Kidney tubule cell (primary cell): ENCODE measurements at places on chromosomes 16 and 17.
A peak's percentile ranks its signal among the peaks of the same experiment; 100 is the strongest.

DNA sequence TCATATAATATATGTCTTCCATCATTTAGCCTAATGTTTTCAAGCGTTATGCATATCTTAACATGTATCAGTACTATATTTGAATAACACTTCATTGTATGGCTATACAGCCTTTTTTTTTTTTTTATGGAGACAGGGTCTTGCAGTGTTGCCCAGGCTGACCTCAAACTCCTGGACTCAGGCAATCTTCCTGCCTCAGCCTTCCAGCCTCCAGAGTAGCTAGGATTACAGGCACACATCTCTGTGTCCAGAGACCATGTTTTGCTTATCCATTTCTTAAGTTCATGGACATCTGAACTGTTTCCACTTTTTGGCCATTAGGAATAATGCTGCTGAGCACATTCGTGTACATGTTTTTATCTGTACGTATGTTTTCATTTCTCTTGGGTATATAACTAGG is 7.8 kb downstream of the BPTF start:
- no peak for DNase-seq

GRCh38 chr17:38338535-38338934 is 5.2 kb downstream of the GPR179 start:
- DNase-seq: no peak

DNA sequence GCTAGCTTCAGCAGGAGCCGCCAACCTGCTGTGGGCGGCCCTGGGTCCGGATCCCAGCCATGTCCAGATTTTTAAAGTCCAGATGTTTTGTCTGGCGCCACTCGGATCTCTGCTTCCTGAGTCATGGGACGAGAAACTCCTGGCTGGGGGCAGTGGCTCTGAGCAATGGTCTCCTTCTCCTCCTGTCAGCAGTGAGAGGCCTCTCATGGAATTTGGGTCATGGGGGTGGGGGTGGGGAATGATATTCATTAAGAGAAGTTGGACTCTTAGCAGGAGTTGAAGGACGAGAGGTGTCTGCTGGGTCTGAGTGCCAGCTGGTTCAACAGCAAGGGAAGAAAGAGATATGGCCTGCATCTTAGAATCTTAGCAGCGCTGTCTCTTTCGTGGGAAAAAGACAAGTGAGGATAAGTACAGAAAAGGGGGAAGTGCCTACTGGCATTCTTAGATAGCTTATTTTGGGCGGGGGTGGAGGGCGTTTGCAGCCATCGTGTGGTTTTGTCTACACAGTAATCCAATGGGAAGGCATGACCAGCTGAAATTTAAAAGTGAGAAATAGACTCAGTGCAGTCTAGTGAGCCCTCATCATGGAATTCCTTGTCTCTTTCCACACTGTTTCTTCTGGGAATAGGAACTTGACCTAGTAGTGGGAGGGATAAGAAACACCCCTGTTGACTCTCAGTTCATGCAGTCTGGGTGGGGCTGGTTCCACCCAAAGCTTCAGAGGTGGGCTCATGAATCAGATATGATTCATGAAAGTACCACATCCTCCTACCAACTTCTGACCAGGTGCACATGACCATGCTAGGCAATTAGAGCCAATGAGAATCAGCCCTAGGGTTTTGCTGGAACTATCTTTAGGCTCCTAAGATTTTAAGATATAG is 80.5 kb downstream of the MYH13 start:
- peak; percentile 73 for DNase-seq

- no peak for DNase-seq
These were observed 73.4 kb upstream of the GNG13 start for GRCh38 chr16:873889-874288.

DNA sequence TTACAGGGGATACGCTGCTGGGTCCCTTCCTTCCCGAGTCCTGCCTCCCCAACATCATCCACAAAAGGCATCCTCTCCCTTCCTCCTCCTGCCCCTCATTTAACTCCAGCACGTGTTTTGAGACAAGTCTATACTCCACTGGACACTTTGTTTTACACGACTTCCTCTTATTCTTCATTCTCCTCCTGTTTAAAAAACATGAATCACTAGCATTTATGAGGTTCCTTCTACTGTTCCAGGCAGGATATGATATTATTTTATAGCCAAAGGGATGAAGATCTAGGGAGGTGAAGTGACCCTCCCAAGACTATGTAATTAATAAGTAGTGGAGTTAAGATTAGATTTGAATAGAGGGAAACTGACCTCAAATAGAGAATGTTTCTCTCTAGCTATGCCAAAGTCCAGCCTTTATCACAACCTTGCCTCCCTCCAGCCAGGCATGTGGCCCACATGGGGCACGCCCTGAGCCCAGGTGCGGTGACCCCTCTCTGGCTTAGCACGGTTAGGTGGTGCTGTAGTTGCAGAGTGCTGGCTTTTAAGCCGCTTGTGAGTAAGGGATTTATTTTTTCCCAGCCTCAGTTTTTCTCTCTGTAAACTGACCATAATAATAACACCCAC is 1.3 kb upstream of the HSD17B2 start:
- DNase-seq: peak; percentile 4

- no peak for DNase-seq
These were observed 303.7 kb downstream of the KCNJ2 start for GRCh38 chr17:70473049-70473448.

DNA sequence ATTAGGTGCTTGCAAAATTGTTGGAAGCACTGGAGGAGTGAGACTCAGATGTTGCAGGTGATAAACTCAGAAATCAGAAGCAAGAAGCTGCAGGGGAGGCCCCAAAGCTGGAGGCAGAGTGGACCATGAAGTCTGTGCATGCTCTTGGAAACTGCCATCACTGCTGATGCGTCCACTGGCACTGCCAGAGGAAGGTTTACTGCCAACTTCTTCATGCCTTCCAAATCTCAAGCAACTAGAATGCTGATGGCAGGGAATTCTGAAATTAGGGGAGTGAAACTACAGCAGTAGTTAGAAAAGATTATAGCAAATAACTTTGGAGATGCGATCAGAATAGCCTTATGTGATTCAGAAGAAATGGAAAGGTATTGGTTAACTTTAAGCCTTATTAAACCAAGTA is 277.1 kb upstream of the SDK2 start:
- no peak for DNase-seq

DNA sequence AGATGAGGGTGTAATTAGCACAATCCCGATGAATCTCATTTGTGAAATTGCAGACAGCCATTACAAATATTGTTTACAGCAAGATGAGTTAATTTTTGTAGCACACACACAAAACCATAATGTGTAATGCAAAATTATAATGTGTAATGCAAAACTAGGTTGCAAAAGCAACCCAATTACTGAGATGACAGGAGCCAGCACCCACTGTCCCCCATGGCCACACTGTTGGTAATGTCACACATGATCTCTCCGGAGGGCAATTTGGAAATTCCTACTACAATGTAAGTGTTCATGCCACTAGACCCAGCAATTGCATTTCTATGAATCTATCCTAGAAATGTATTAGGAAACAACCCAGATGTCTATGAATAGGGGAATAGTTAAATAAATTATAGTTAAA is 76.9 kb downstream of the MARF1 start:
- no peak for DNase-seq

- DNase-seq: no peak
These were observed 223.0 kb downstream of the NTN1 start for GRCh38 chr17:9244066-9245052.

- DNase-seq: no peak
These were observed 10.8 kb upstream of the ZNF629 start for GRCh38 chr16:30797670-30798309.

DNA sequence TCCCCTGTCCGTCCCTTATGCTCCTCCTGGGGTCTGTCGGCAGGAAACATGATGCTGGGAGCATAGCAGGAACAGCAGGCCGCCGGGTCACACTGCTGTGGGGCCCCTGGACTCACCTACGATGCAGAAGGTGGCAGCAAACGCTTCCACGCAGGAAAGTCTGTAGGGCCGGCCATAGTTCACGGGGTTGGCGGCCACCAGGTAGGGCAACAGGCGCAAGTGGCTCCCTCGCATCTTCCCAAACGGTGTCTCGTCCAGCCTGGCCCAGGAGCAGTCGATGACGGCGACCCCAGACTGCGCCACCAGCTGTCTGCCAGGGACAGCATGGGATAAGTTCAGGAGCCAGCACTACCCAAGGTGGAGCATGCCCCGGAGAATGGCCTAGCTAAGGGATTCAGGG is 987 bp downstream of the TSR3 start:
- no peak for DNase-seq

- DNase-seq: no peak
These were observed 41.9 kb upstream of the CHMP6 start for GRCh38 chr17:80949451-80950421.

- no peak for DNase-seq
These were observed 668 bp upstream of the UNK start for GRCh38 chr17:75783803-75784472.

DNA sequence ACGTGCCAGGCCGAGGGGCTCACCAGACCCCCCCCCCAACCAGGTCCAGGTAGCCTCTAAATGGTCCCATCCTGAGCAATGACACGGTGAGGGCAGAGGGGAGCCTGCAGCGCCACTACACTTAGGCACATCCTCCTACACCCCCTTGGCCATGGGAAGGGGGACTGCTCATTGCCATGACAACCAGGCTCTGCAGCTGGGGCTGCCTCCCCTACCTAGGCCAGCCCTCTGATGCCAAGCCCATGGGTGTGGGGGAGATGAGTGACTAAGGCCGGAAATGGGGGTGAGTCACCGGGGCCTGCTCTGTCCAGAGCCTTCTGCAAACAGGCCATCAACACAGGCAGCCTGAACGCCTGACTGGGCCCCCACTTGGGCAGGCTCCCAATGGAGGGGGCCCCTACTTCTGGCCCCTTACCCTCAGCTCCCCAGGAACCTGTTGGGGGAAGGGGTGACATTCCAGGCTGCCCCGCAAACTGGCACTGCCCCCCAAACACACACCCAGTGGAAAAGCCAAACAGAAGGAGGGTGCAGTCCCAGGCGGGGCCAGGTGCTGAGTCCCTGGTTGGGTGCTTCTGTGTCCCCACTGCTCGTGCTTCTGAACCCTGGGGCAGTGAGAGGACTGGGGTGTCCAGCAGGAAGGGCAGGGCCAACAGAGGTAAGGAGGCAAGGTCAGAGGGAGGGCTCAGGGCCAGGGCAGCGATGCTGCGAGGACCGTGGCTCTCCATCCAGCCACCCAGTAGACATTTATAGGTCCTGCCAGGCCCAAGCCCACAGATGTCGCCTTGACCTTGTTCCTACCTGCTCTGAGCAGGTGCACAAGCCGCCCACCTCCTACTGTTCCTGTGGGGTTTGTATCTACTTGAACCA is 8.2 kb downstream of the PLCD3 start:
- DNase-seq: peak; percentile 90

DNA sequence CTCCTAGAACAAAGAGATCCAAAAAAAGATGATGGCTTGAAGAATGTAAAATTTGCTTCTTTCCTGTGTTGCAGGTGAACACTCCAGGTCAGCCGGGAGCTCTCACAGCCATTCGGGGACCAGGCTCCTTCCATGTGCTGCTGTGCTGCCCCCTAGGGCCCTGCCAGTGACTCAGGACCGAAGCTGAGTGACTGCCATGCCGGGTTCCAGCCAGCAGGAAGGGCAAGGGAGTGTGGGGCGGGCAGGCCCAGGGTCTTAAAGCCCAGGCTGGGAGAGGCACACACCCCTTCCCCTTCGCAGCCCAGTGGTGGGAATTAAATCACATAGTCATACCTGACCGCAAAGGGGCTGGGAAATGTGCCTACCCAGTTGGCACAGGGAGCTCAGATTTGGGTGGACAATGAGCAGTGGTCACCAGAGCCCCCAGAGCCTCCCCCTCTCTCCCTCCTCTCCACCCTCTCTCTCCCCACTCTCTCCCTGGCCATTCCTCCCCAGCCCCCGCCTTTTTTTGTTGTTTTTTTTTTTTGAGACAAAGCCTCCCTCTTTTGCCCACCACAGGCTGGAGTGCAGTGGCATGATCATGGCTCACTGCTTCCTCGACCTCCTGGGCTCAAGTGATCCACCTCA is 11.5 kb downstream of the EPOP start:
- peak; percentile 74 for DNase-seq

- DNase-seq: no peak
These were observed 59.3 kb downstream of the TMEM235 start for GRCh38 chr17:78290721-78291120.

GRCh38 chr16:57452021-57452420 is 4.7 kb downstream of the COQ9 start:
- no peak for DNase-seq

- no peak for DNase-seq
These were observed 20.2 kb upstream of the RBFOX3 start for GRCh38 chr17:79630821-79631639.

GRCh38 chr16:57947261-57947660 is 23.7 kb downstream of the CNGB1 start:
- DNase-seq: no peak

- DNase-seq: peak; percentile 67
These were observed 75.8 kb upstream of the ZNF469 start for GRCh38 chr16:88306860-88307545.

- no peak for DNase-seq
These were observed 2.4 kb downstream of the AOC2 start for GRCh38 chr17:42846594-42847280.

DNA sequence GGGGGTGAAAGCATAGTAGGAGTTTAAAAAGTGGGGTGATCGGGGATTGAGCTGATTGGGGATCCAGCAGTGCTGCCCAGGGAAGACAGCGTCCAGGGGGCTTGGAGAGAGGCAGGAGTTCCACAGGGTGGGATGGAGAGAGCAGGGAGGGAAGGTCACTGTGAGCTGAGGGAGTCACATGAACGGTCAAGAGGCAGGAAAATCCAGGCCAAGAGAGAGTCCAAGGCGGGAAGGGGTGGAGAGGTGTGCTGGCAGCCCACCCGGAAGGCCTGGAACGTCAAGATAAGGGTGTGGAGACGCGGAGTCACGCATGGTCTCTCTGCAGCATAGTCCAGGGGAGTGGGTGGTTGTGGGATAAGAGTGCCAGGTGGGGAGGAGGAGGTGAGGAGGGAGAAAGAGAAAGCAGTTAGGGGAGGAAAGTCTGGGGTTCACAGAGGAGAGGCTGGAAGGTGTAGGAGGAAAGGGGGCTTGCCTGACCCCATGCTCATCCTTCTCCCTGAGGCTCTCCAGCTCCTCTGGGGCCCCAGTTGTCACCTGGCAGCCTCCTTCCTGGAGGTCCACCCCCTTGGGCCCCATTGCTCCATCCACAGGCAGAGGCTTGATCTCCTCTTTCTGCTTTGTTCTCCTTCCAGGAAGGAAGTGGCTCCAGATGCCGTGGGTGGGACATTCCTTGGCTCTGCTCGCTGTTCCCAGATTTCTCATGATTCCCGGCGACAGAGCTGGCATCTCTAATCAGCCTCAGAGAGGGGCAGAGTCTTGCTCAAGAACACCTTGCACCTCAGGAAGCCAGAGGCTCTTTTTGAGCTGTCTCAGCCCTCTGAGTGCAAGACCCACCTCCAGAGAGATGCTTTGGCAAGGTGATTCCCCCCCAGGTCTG is 28.7 kb downstream of the CCR7 start:
- no peak for DNase-seq

GRCh38 chr16:70805380-70805779 is 4.4 kb upstream of the VAC14 start:
- no peak for DNase-seq
